ENCODE measurements at places on chromosomes 12 and 14.
A peak's percentile ranks its signal among the peaks of the same experiment; 100 is the strongest.

GRCh38 chr12:56377310-56377988 lies 14.8 kb upstream of the APOF start:
- no peak for DNase-seq

DNA sequence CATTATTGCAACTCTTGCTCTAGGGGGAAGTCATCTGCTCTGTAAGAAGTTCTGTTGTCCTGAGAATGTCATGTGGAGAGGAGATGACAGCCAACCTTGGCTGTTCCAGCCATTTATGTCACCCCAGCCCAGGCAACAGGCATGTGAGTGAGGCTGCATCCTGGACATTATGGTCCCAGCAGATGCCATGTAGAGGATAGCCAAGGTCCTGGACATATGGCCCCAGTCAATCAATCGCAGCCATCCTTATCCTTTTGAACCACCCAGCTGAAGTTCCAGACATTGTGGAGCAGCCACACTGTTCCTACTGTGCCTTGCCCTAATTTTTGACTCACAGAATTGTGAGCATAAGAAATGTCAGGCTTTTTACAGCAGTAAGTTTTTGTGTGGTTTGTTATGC lies 84.9 kb downstream of the AVPR1A start:
- no peak for DNase-seq

- DNase-seq: peak; percentile 53
These were observed 5.6 kb upstream of the JAG2 start for GRCh38 chr14:105173901-105174894.

GRCh38 chr12:23561364-23562345 lies 387.8 kb downstream of the SOX5 start:
- no peak for DNase-seq

DNA sequence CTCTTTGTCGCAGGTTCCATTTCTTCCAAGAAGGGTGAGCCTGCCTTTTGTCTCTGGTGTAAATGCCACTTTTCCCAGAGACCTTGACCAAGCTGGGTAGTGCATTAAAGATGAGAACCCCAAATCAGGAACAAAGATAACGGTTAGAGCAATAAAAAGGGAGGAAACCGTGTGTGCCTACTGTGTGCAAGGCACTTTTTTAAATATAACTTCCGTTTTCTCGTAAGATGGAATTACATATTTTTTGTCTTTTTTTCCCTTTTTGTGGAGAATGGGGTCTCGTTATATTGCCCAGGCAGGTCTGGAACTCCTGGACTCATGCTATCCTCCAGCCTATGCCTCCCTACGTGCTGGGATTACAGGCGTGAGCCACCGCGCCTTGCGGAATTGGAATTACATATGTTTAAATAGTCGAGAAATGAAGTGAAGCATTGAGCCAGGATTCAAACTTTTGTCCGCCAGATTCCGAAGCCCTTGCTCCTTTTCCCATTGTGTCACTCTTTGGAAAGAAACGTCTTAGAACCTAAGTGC lies 506 bp upstream of the NABP2 start:
- no peak for DNase-seq

DNA sequence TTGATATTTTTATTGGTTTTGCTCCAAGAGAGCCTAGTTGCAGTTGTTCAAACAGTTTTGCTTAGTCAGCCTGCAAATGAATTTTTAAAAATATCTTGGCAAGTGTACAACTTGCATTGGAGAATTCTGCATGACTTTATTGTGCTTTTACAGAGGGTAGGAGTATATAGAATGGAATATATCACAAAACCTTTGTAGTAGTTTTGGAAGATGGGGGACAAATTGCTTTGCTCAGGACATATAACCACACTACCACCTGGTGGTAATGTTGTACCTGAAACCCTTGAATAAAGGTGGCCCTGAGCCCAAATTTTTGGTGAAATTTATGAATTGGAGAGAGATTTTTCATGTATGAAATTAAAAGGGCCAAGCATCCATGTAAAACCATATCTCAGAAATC lies 645.2 kb downstream of the MED13L start:
- no peak for DNase-seq

- DNase-seq: peak; percentile 87
These were observed at the start of gene CDK17 for GRCh38 chr12:96399919-96400630. Gene CDK17 (minus strand): TSS chr12:96400439. CDS start chr12:96334836, 65,603 bp downstream.

DNA sequence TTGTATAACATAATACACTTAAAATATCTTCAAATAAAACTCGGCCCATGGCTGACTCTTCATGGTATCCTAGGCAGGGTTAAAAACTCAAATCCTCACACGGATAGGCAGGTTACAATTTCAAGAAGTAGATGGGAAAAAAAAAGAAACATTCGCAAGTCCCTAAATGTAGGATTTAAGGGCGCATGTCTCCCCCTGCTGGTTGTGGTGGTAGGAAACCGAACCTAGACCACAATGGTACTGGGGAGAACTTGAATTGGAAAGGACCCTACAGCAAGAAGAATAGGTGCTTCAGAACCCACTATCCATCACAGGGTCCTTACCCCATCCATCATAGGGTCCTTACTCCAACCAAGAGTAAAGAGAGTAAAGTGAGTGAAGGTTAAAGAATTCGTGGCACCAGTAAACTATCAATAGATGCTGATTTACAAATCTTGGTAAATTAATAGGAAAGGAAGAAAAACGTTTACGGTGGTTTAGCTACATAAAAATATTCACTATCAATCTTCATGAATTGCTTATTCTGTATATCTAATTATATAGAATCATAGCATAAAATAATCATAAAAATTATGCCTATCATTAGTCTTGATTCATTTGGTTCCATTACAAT lies 3.3 kb upstream of the CIPC start:
- peak; percentile 79 for DNase-seq

DNA sequence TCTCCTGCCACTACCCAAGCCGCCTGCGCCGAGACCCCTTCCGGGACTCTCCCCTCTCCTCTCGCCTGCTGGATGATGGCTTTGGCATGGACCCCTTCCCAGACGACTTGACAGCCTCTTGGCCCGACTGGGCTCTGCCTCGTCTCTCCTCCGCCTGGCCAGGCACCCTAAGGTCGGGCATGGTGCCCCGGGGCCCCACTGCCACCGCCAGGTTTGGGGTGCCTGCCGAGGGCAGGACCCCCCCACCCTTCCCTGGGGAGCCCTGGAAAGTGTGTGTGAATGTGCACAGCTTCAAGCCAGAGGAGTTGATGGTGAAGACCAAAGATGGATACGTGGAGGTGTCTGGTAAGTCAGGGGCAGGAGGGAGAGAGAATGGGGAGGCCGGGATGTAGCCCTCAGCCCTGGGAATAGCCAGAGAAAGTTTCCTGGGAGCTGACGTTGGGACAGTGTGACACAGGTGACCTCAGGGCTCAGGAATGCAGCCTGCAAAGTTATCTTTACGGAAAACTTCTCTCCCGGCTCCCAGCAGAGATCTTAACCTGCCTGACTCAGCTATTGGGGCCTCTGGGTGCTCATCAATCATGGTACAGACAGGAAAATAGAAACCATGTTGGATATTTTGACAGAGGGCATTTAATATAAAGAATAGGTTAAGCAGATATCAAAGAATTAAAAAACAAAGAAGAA lies 747 bp downstream of the HSPB8 start:
- DNase-seq: no peak

- DNase-seq: peak; percentile 30
These were observed 62.6 kb downstream of the DCAF5 start for GRCh38 chr14:69090187-69090789.

DNA sequence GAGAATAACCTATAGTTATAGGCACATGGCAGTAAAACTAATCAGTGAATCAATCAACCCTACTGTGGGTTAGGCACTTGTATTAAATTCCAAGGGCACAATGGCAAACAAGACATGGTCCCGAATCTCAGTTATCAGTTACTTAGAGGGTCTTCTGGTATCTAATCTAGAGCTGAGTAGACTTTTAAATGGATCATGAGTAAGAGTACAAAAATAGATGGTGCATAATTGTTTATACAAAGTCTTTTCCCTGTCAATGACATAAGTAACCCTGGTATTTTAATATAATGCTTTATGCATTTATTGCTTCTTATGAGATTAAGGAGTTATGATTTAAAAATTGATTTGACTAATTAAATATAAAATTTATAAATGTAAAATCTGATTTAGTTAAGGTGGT lies 23.0 kb upstream of the KCNJ8 start:
- no peak for DNase-seq

DNA sequence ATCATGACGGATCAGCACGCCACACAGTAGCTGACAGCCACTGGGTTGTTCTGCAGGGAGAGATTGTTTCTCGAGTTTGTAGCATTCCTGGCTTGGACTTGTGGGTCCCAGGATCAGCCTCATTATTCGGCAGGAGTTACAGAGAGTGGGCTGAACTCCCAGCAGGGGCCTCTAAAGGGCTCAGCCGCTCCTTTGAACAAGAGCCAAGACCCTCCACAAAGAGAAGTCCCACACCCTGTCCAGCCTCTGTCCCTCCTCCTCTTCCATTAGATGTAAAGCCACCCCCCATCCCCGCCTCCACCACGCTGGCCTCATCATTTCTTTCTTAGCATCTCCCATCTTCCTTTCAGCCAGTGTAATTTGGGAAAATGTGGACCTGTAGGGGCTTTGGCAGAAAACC lies 96.7 kb upstream of the HSPB8 start:
- no peak for DNase-seq

- no peak for DNase-seq
These were observed 89.4 kb downstream of the R3HDM2 start for GRCh38 chr12:57341275-57341990.

- DNase-seq: no peak
These were observed 351.3 kb downstream of the BCAT1 start for GRCh38 chr12:24597580-24597979.

DNA sequence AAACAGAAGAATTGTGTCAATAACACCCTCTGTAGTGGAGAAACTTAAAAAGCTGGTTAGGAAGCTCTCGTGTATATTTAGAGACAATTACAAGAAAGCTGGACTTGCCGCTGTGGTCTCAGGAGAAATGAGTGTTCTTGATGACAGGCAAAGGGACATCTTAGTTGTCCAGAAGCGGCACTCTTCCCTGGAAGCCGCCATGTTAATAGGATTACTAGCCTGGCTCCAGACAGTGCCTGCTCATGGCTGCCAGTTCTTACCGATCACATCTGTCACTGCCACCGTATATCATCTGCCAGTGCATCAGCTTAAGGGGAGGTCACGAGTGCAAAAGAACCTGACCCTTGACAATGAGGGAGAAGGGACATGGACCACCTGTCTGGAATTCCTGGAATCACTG lies 48.9 kb downstream of the C14orf132 start:
- no peak for DNase-seq

DNA sequence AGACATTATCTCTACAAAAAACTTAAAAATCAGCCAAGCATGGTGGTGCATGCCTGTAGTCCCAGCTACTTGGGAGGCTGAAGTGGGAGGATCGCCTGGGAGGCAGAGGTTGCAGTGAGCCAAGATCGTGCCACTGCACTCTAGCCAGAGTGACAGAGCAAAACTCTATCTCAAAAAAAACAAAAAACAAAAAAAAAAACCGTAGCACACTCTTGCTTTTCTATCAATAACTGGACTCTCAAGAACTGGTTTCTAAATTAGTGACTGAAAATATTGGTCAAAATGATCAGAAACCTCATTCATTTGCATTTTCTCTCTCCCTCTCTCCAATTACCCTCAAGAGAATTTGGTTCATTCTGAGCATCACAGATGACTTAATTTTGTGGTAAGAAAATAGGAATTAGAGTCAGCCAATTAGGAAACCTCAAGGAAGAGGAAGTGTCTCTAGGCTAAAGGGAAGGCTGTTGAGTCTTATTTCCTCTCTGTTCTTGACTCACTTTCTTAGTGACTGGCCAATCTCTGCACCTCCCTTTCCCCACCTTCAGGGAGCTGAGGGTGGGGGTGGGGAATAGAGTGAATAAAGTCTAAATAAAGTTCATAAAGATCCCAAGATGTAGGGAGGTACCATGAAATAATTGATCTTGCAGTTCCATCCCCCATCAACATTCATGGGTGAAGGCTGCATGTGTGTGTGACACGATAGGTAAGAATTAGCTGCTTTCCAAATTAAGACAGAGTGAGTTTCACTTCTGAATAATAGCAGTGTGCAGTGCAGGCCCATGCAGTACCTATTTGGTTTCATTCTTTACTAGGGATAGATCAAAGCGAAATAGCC lies 6.8 kb upstream of the PSMA6 start:
- DNase-seq: peak; percentile 84

DNA sequence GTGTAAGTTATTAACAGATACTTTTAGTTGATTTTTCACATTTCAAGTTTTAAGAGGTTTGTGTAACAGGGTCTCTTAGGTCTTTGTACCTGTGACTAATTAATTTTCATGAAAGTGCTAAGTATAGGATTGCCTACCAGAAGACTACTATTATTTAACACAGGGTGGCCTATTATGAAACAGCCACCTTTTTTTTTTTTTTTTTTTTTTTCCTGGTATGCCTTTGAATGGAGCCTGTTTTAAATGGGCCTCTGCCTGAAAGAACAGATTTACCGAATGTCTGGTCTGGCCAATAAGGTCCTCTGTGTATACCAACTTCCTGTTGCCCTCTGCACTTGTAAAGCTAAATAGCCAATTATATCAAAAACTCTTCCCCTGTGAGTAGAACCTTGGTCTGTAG lies 62.5 kb downstream of the SLC38A6 start:
- DNase-seq: no peak

- no peak for DNase-seq
These were observed 73.9 kb downstream of the SYT1 start for GRCh38 chr12:78938341-78939084.

- no peak for DNase-seq
These were observed 46.7 kb downstream of the BHLHE41 start for GRCh38 chr12:26077915-26078702.

DNA sequence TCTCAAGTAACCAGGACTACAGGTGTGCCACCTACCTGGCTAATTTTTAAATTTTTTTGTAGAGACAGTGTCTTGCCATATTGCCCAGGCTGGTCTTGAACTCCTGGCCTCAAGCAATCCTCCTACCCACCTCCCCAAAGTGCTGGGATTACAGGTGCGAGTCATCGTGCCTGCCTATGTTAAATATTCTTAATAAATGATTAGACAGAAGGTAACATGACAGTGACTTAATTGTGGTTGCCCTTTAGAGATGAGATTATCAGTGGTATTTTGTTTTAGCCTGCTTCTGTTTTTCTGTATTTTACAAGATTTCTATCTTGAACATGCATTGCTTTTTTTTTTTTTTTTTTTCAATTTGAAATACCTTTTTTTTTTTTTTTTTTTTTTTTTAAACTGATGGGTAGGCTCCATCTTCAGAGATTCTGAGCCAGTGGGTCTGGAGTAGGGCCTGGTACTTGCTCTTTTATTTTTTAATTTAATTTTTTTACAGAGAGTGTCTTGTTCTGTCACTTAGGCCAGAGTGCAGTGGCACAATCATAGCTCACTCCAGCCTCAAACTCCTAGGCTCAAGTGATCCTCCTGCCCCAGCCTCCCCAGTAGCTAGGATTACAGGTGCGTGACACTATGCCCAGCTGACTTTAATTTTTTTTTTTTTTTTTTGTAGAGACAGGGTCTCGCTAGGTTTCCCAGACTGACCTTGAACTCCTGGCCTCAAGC lies 88.4 kb downstream of the BORCS5 start:
- no peak for DNase-seq

DNA sequence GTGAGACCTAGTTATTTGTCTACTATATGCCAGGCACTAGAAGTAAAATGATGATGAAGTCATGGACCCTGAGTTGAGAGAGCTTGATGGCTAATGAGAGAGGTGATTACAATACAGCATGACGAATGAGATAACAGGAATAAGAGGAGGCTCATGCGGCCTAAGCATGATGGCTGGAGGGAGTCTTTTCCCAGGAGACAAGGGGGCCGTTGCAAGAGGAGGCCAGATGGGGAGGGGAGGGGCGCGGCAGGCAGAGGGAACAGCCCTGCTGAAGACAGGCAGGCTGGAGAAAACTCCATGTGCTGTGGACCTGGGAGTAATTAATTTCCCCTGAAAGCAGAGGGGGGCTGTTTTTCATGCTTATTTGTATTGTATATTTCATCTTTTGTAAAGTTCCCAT lies 144.7 kb upstream of the RFLNA start:
- DNase-seq: no peak

GRCh38 chr14:103659631-103660030 lies 30.6 kb downstream of the KLC1 start:
- no peak for DNase-seq

All from Jurkat, Clone E6-1 (cell line).